CD8-positive, alpha-beta memory T cell (primary cell): ENCODE measurements at places on chromosomes 2 and 18. TPM values are rescaled to one million over a fixed set of nuclear protein-coding genes. Genes with fewer than 3 reads are reported as not detected.

DNA sequence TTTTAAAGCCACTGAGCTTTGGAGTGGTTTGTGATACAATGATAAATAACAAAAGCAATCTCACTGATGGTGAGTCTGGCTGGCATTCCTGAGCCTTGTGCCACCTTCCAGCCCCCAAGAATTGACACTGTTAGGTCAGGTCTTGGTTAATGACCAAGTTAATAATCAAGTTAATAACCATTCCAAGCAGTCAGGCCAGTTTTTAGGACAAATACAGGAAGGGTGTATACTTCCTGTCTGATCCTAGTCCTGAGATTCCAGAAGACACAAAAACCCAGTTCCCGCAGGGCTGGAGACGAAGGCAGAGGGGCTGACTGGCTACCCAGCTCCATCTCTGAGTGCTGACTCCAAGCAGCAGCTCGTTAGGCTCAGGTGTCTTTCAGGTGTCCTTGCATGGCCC, 74.6 kb upstream of the LAPTM4A start:
- no peak for DNase-seq
- no peaks in the 10 kb centered on the region for H3K27me3 ChIP-seq
- H3K27ac ChIP-seq, result no peak overlapping the region
- no peaks in the 10 kb centered on the region for H3K4me1 ChIP-seq
- no peaks in the 10 kb centered on the region for H3K36me3 ChIP-seq

GRCh38 chr2:224134003-224134734, 95.1 kb upstream of the SERPINE2 start:
- no peak for DNase-seq
- no peaks in the 10 kb centered on the region for H3K36me3 ChIP-seq
- H3K27me3 ChIP-seq, result no peaks in the 10 kb centered on the region
- H3K4me3 ChIP-seq, result no peak overlapping the region
- H3K27ac ChIP-seq, result no peak overlapping the region

DNA sequence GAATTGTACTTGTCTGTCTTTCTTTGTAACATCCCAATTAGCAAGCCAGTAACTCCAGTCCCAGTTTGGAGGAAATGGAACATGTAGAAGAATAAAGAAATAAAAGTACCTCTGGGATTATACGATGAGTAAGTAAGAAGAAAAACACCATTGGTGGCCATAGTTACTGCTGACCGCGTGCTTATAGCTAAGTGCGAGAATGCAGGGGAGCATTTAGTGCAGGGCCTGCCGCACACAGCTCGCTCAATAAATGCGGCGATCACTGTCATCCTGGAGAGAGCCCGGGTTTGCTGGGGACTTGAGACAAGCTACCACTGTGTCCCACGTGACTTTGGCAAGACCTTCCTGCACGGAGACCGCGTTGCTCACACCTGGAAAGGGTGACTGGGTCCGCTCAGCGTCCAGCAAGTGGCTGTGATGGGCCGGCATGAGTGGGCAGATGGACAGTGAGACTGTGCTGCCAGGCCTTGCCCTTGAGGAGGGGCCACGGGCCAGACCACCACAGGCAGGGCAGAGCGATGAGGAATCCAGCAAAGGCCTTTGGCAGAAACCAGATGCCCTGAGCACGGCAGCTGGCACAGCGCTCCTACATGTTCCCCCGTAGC, 54.8 kb downstream of the ADI1 start:
- H3K36me3 ChIP-seq, result peaks cover 23% of the 10 kb centered on the region
- no peaks in the 10 kb centered on the region for H3K27me3 ChIP-seq
- no peak for DNase-seq
- no peak overlapping the region for H3K4me3 ChIP-seq
- no peak overlapping the region for H3K27ac ChIP-seq

The TMEM37 gene
- not detected for total RNA-seq
